ENCODE measurements at places on chromosomes 7 and 10.

GRCh38 chr7:70263471-70264255 lies 665.4 kb downstream of the AUTS2 start:
- DNase-seq = no peak

- DNase-seq = no peak
These were observed 101.1 kb downstream of the TNS3 start for GRCh38 chr7:47480576-47481538.

GRCh38 chr7:29809533-29810155 lies 3.3 kb downstream of the WIPF3 start:
- no peak for DNase-seq

DNA sequence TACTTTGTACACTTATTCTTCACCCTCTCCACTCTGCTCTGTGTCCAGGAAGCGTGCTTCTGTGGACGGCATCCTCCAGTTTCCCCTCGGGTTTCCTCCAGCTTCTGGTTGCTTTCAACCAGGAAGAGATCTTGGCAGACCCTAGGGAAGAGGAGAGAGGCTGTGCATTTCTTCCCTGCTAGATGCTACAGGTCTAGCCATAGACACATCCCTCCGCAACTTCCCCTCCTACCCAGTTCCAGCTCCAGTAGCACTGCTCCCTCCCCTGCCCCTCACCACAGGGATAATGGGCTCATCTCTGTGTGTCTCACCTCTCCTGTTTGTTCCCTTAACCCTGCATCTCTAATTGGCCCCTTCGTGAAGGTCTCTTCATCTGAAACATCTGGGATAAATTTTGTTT lies 16.3 kb downstream of the TLL2 start:
- DNase-seq = no peak

DNA sequence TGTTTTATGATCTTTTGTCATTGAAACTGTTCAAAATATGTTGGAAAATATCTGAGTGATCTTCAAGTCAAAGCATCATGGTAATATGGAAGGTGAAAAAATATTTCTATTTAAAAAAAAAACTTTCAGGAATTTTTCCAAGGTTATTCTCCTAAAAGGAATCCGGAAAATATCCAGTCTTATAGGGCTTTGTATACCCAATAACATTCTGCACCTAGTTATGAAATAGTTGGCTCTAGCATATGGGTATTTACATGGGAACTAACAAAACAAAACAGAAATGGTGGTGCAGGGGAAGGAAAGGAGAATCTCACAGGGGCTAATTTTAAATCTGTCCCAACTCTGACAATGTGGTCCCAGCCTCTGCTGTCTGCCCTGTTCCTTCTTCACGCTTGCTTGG lies 167.1 kb upstream of the RHEB start:
- DNase-seq = no peak

DNA sequence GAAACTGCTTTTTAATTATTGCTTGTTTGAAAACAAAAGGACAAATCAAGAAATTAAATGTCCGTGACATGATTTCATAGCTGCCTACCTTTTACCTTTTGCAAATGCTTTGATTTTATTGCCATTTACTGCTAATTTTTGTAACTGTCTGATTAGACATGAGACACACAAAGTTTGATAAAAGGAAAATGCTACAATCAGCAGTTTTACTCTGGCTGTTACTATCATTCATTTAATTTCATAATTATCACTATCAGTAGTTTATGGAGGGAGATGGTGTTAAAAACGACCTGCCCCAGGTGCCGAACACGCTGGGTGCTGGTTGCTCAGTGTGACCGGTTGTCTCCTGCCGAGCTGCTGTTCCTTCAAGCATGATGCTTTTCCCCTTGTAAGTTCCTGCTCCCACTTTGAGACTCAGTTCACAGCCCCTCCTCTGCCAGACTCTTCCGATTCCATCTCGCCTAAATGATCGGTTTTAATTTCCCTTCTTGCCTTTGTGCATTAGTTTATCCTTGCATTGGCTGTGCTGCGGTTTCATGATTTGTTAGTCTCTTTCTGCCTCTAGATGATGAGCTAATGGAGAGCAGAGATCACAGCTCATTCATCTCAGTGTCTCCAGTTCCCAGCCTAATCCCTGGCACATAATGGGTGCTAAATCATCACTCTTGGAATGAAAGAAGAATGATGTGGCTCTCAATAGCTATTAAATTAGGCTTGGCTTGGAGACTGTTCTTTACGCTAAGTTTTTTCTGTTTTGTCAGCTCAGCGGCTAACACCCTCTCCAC lies 110.6 kb downstream of the PFKFB3 start:
- DNase-seq = no peak

All from adrenal gland (tissue), 19 donors.